ENCODE measurements at places on chromosomes 5 and 9.

- no peak for DNase-seq
These were observed 50.5 kb upstream of the RFX3 start for GRCh38 chr9:3576328-3576727.

- no peak for DNase-seq
These were observed 328.2 kb downstream of the SLIT3 start for GRCh38 chr5:168972731-168973130.

GRCh38 chr5:60597572-60598320 lies 102.2 kb downstream of the DEPDC1B start:
- no peak for DNase-seq

- no peak for DNase-seq
These were observed 495.1 kb downstream of the CDH18 start for GRCh38 chr5:19492861-19493260.

- no peak for DNase-seq
These were observed 109.6 kb downstream of the FGF18 start for GRCh38 chr5:171528865-171529614.

- DNase-seq: no peak
These were observed 28.8 kb downstream of the AHRR start for GRCh38 chr5:350355-350754.

GRCh38 chr5:52994266-52994665 lies 5.1 kb downstream of the ITGA2 start:
- no peak for DNase-seq

GRCh38 chr5:147327421-147327820 lies 92.6 kb downstream of the STK32A start:
- DNase-seq: no peak

- DNase-seq: no peak
These were observed 153.7 kb downstream of the INSYN2B start for GRCh38 chr5:169826618-169827017.

DNA sequence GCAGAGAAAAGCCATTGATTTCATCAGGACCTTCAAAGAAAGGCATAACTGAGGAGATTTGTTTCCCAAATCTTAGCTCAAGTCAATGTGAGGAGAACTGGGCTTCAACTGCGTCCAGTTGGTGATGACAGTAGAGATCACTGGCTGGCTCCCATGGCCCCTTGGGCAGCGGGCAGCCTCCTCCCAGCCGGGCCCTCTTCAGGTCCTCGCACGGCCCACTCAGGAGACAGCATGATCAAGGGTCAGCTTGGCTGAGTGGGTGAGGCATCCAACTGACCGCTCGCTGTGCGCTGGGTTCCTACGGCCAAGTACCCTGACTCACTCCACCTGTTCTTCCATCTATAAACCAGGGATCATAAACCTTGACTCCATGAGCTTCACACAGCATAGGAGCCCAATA lies 274.0 kb downstream of the NSG2 start:
- DNase-seq: no peak

DNA sequence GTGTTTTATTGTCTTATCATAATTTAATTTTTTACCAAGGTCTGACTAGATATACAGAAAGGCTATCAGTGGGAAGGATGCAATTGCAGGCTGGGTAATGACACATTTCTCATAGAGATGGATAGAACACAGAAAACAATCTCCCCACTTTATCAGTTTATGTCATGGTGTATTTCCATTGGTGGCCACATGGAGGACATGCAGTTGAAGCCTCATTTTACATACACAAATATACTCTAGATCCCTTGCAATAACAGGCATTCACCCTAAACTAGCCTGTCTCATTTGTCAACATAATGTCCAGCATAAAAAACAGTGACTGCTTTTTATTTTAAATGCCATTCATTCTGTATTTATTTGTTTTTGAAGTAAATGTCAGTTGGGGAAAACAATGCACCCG lies 526.3 kb downstream of the GABRG2 start:
- DNase-seq: no peak

DNA sequence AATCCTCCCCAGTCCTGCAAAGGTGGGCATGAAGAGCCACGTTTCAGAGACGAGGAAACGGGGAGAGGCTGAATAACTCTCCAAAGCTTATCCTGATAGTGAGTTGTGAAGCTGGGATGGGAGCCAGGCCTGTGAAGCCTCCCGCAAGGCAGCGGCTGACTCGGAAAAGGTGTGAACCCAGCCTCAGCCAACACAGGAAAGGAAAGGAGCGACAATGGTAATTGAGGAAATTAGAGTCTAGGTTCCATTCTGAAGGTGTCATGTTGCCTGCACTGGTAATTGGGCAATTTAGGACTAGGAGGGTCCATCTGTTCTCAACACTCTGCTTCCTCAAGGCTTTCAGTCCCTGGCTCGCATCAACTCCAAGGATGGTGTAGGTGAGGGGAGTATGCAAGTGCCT lies 83.4 kb downstream of the LIFR start:
- DNase-seq: no peak

DNA sequence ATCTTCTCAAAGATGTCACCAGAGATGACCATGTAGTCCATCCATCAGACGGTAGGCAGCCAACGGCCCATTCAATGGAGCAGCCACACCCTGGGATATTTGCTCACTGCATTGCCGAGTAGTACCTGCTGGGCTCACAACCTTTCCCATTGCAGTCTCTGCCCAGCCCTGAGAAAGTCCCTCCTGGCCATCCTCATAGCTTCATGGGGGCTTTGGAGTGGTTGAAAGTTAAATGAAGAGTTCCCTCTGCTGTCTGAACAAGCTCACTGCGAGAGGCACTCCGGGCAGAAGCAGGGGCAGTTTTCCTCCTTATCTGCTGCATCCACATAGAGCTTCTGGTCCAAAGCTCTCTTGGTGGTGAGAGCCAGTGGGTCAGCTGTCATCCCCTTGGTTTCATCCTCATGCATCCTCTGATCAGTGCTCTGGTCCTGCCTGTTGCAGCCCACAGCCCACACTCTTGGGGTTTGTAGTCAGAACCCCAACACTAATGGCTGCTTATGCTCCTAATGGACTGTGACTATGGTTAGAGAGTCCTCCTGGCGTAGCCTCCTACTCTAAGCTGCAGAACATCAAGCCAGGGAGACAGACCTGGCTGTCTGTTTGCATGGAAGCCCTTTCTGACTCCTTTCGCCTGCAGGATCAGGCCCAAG lies 23.3 kb downstream of the TNFSF8 start:
- peak; percentile 62 for DNase-seq

- DNase-seq: no peak
These were observed 65.3 kb downstream of the LMX1B start for GRCh38 chr9:126678989-126679388.

- peak; percentile 18 for DNase-seq
These were observed 10.5 kb downstream of the CLTB start for GRCh38 chr5:176405656-176406435.

- DNase-seq: no peak
These were observed 145.4 kb downstream of the CDK5RAP2 start for GRCh38 chr9:120434532-120434931.

GRCh38 chr5:180234271-180234670 lies 25.3 kb upstream of the RASGEF1C start:
- DNase-seq: no peak

DNA sequence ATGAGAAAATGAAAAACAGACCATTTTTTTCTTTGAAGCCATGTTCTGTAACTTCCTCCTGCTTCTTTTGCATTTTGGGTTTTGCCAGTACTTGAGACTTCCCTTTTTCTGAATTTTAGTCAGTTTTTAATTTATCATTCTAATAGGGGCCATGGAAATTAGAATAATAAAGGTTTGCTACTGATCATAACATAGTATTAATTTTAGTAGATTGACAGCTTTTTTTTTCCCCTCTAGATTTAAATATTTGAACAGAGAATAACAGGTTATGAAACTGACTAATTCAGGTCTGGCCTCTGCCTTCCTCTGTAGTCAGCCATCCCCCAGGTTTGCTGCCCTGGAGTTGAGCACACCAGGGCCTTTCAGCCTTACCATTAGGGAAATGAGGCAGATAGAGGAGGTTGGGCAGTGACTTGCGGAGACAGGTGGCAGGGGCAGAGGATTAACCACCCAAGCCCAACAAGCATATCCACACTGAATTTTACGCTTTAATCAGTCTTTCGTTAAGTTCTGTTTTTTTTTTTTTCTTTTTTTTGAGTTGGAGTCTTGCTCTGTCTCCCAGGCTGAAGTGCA lies 80.1 kb upstream of the TNFAIP8 start:
- DNase-seq: no peak

GRCh38 chr9:33106827-33107621 lies 30.6 kb upstream of the SMU1 start:
- DNase-seq: no peak

GRCh38 chr9:94813379-94813778 lies 86.9 kb downstream of the AOPEP start:
- no peak for DNase-seq

DNA sequence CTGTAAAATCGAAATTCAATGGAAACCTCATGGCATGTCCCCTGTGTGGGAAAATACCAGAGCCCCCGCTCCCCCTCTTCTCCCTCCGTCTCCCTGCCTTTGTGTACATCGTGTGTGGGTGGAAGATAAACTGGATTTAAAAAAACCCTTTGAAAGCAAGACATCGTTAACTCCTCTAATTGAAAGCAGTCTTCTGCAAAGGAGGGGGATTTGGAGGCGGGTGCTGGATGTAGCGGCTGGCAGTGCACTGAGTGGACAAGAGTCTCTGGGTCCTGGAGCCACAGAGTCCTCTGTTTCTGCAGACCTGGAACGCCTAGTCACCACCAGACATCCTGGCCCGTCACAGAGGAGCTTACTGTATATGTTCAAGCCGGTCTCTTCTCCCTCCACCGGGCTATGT lies 169.4 kb downstream of the PAPPA start:
- no peak for DNase-seq

DNA sequence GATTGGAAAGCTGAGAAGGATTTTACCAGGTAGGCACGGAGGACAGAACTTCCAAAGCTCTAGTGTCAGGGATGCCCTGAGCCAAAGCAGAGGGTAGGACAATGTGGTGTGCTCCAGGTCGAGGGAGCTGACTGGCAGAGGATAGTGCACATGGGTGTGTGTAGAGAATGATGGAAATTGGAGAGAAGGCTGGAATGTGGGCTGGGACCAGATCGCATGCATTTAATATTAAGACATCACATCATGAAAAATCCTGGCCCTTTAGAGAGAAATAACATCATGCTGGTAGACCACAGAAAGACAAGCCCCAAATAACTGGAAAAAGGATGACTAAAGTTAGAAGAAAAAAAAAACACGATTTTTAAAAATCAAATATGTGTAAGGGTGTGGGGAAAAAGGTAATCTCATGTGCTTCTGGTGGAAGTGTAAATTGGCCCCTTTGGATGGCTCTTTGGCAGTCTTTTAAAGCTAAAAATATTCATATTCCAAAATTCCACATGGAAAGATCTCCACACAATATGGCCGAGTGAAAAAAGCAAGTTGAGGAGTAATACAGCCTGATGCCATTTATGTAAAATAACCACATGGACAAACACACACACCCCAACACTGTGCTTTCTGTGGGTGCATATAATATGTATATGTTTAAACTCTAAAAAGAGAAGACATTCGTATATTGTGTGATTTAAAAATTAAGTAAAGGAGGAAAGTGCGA lies 67.0 kb upstream of the TGFBR1 start:
- no peak for DNase-seq

- DNase-seq: no peak
These were observed 543.1 kb upstream of the RIOK2 start for GRCh38 chr5:97726106-97726505.

DNA sequence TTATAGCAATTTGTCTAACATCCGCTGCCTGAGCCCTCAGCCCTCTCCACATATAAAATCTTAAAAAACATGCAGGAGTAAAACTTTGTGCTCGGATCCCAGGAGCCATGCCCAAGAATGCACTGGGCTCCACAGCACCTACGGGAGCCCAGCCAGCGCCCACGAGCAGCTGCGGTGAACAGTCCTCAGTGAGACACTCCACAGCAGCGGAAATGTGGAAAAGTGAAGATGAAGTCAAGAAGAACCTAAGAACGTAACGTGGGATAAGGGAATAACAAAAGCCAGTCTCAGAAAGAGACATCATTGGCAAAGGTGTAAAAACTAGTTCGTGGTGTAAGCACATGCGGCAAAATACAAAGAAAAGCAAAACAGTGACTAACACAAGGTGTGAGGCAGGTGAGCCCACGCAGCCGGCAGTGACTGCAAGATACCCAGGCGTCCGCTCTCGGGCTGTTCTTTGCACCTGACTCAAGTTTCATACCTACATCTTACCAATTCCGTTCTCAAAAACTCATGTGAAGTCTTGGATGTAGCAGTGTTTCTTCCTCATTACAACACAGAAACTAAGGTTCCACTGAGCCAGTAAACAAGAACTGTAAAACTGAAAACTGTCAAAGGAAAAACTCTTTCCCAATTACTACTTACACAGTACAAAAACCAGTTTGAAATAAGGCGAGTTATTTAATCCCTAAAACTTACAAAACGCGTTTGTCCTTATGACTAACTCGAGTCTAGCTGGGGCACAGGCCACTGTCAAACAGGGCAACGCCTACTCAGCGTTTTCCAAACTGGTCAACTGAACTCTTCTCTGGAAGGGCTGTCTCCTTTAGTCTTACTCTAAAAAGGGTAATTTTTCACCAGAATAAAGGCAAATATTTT lies 1.7 kb downstream of the CAMSAP1 start:
- no peak for DNase-seq

DNA sequence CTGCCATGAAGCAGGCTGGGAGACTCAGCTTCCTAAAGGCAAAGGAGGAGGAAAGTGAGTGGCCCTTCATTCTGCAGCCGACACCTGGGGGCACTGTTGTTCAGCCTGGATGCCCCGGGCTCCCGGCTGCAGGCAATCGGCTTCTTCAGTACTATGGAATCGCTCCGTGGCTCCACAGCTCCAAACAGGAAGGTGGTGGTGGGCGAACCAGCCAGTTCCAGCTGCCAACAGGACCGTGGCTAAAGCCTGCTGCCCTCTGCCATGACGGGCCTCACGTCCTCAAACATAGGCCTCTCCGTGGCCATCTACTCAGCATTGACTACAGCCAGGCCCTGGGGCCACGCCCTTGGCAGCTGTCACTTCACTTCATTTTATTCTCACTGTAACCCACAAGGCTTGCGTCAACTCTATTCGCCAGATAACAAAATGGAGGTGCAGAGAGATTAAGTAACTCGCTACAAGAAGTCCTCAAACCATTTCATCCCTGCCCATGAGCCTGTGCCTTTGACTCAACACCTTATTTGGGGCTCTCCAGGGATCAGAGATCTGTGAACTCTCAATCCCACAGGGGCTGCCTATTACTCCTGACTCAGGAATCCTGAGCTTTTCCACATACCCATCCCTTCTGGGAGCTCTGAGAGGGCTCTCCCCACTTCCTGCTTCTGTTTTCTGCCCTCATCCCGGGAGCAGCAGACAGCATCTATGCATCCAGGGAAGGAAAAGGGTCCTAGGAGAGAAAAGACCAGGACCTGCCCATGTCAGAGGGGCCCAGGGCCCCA lies 38.0 kb downstream of the PAX5 start:
- DNase-seq: peak; percentile 87

- no peak for DNase-seq
These were observed 155.3 kb downstream of the COL23A1 start for GRCh38 chr5:178434851-178435250.

GRCh38 chr9:113520109-113520642 lies 56.6 kb downstream of the RGS3 start:
- no peak for DNase-seq

Data from endothelial cell (in vitro differentiated cells).